ENCODE measurements at places on chromosomes 7 and 10. TPM values are rescaled to one million over a fixed set of nuclear protein-coding genes. Genes with fewer than 3 reads are reported as not detected.

GRCh38 chr7:51255536-51256208 is 60.9 kb downstream of the COBL start:
- DNase-seq: no peak

DNA sequence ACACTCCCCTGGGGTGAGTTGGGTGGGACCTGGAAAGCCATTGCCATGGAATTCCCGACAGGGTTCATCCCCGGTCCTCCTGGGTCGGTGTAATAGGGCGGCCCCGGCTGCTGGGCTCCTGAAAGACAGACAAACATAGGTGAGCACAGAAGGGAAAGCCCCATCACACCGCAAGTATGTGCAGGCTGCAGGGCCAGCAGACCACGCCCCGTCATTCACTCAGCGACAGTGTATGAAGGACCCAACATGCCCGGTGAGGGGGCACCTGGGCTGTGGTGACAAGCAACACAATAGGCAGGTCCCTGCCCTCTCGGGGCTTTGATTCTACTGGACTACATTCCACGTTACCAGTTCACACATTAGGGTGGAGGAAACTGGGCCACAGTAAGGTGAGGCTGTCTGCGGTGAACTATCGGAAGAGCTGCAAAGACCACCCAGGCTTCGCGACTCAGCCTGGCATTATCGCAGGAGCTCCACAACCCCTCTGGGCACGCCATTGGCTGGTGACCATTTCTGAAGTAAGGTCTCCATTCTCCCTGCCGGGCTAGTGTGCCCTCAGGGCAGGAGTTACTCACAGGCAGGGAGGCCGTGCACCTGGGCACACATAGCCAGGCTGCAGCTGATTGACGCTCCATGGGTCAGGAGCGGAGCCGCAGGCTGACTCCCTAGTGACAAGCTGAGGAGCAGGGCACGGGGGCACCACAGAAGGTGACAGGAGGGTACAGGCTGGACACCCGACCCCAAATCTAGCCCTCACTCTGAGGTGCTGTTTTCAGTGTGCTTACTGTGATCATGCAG is 99.2 kb downstream of the VOPP1 start:
- no peak for DNase-seq

GRCh38 chr10:81306971-81307782 is 567.8 kb upstream of the NRG3 start:
- no peak for DNase-seq

- DNase-seq: peak; percentile 55
Observed at GRCh38 chr10:74164716-74165529, 13.9 kb downstream of the ADK start.

GRCh38 chr10:131792809-131793208 is 108.0 kb upstream of the PPP2R2D start:
- no peak for DNase-seq

The AKR1C1 gene
- total RNA-seq: 6.0 TPM

The SRRM3 gene
- 0.64 TPM for total RNA-seq

- DNase-seq: no peak
Observed at GRCh38 chr7:155284496-155285274, 13.0 kb upstream of the INSIG1 start.

GRCh38 chr7:69782917-69783684 is 184.8 kb downstream of the AUTS2 start:
- DNase-seq: peak; percentile 12

The GPR26 gene
- not detected for total RNA-seq

- no peak for DNase-seq
Observed at GRCh38 chr7:25067726-25068501, 57.1 kb downstream of the CYCS start.

DNA sequence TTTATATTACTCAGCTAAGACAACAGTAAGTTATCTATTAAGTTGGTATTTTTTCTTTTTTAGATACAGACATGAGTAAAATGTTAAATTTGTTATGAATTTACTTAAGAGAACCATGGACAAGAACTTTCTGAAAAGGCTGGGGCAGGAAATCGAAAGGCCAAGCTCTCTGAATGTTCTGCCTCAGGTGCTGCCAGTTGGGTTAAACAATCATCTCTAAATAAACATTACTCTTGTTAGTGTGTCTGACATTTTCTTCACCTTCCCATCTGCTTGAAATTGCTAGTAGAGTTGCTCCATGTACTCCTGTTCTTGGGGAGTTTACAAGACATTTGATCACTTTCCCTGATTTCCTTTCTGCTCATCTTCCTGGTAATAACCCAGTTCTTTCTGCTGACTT is 87.5 kb downstream of the ANKRD7 start:
- DNase-seq: no peak

DNA sequence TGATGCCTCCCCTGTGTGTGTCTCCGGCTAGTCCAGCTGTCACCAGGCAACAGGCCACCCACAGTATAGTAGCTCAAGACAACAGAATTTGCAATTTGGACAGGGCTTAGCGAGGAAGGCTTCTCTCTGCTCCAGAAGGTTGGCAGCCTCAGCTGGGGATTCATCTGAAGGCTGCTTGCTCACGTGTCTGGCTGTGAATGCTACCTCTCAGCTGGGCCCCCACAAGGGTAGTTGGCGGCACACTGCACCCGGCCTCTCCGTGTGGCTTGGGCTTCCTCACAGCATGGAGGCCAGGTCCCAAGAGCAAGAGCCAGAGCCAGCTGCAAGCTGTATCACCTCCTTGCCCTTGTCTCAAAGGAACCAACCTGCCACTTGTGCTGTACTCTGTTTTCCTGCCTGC is 19.2 kb downstream of the ECHDC3 start:
- no peak for DNase-seq

The ACSM6 gene
- not detected for total RNA-seq

DNA sequence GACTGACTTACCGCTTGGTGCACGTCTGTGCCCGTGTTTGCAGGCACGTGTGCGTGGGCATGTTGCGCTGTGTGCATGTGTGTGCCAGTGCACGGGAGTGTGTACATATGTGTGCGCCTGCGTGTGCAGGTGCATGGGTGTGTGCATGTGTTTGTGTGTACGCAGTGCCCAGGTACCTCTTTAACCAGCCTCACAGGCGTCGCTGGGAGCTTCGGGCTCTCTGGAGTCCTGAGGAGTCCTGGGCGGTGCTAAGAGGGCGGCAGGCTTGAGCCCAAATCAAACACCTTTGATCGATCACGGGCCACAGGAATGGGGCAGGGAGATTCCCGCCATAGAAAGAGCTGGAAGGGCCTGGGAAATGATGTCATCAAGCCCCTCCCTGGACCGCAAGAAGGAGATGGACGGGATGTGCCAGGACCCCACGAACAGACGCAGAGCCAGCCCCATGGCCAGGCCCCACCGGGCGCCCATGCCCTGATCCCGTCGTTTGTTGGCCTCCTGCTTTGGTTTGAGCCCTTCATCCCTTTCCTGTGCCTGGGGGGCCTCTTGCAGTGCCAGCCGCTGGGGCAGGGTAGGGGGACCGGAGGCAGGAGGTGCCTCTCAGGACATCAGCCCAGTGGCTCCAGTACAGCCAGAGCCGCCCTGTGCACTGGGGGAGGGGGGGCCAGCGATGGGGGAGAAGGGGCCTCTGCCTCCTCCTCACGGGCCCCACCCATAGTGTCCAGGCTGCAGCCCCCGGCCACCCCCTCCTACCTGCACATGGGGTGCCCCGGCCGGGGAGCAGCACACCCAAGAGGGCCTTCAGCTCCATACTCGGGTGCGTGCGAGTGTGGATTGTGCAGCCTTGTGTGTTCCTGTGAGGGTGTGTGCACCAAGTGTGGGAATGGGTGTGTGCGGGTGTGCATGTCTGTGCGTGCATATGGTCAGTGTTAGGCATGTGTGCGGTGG is 5.8 kb downstream of the KNDC1 start:
- DNase-seq: no peak

The CCL24 gene
- total RNA-seq: not detected

The PRSS37 gene
- not detected for total RNA-seq

GRCh38 chr10:93542358-93542791 is 24.1 kb upstream of the FFAR4 start:
- peak; percentile 52 for DNase-seq

The TRIM50 gene
- not detected for total RNA-seq

- no peak for DNase-seq
Observed at GRCh38 chr7:132430041-132430855, 146.0 kb downstream of the PLXNA4 start.
